ENCODE measurements at places on chromosomes 2 and 18.

- no peak for DNase-seq
Measured at GRCh38 chr2:54038835-54039234, 68.0 kb upstream of the PSME4 start.

GRCh38 chr2:135607561-135607960 is 76.3 kb downstream of the R3HDM1 start:
- no peak for DNase-seq

DNA sequence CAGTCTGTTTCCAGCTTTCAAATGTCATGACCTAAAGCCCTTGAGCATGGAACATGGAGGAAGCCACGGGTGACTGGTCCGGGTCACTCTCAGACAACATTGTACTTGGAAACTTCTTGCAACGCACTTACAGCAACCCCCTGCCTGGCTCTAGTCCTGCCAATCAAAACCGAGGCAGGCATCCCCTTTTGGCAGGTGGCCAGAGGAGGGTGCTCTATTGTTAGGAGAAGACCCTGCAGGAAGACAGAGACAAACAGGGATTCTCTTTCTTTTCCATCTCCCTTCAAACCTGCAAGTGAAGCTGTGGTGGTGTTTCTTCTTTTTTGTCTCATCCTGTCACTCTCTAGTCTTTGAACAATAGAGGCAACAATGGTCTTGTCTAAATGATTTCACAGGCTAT is 667.2 kb downstream of the ZEB2 start:
- DNase-seq: no peak

GRCh38 chr2:26605195-26605998 is 35.8 kb downstream of the CIB4 start:
- peak; percentile 47 for DNase-seq

DNA sequence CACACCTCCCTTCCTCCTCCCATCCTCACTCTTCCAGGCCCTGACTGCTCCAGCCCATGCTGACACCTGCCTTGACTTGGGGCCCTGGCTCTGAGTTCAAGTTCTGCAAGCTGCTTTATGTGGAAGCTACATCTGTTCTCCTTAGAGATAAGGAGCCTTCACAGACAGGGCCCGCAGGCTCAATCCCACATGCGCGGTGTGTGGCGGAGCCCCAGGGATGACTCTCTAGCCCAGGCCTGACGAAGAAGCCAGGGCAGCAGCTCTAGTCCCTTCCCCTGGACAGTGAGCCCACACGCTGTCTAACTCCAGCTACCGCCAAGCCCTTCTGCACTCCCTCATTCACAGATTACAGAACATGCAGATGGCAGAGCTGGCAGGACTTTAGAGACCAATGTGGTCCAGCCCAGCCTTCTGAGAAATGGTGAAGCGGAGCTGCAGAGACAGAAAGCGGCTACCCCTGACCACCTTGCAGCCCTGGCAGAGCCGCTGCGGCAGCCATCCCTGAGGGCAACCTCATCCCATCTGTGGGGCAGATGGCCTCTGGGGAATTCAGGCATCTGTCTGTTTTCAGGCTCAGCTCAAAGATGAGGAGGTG is 304.3 kb downstream of the CELF4 start:
- DNase-seq: no peak

DNA sequence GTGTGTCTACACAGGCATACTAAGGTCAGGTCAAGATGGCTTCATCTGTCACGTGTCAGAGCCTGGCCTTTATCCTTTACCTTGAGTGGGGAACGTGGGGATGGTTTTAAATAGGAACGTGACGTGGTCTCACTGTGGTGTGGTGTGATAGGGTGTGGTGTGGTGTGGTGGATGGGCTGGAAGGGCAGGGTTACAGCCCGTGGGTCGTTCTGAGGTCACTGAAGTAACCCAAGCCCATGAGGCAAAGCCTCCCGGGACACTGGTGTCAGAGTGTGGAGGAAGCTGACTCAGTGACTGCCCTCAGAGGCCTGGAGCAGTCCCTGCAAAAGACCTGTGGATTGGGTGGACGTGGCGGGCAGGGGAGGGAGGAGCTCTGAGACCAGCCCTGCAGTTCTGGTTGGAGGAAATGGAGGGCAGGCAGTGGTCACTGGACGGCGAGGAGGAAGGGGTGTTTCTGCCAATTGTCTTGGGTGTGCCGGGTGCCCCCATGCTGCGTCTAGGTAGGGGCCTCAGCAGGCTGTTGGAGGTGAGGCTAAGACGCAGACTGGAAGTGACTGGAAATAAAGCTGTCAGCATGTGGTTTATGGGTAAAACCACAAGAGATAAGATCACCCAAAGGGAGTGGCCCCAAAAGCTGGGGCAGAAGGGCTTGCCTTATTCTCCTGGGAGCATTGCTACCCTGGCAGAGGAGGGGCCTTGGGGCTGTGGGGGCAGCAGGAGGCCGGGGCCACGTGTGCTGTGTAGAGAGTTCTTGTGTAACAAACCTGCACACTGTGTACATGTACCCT is 84.8 kb downstream of the SH3RF3 start:
- DNase-seq: no peak

- no peak for DNase-seq
Measured at GRCh38 chr18:69683176-69683575, 264.5 kb downstream of the CD226 start.

GRCh38 chr2:203574824-203575223 is 39.7 kb upstream of the RAPH1 start:
- DNase-seq: no peak

DNA sequence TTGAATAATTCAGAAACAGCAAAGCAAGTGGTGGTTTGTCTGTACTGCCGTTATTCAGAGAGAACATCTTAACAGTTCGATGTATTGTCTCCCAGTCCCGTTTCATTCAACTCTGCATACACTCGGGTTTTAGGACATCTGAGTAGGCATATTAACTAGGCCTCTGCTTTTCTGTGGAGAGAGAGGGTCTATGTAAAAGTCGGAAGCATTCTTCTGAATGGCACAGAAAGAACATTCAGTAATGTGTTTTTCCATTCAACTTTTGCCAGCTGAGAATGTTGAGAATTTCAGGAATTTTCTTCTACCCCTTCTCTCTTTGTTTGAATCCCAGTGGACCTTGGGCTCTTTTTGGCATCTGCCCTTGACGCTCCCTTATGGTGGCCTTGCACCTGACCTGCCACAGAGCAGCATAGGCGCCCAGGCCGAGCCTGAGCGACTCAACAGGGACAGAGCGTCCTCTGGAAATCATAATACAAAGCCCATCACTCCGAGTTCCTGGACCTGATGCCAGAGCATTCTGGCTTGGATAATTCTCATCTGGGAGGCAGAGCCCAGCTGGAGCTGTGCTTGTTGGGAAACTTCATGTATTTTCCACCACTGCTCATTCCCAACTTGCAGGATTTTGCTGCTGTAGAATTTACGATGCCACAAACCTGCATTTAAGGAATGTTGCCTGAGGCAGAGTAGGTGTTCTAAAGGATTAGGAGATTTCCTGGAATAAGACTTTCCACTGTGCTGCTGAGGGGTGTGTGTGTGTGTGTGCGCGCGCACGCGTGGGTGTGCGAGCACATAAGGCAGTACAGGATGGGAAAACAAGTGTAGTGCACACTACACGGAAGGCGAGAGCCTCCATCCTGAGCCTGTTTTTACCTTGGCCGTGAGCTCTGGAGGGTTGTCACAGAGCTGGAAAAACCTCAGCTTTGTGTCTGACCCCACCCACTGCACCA is 77.2 kb upstream of the TXNDC2 start:
- DNase-seq: no peak

Measured in kidney glomerular epithelial cell (primary cell).